ENCODE measurements at places on chromosomes 12 and 14. TPM values are rescaled to one million over a fixed set of nuclear protein-coding genes. Genes with fewer than 3 reads are reported as not detected.
A peak's percentile ranks its signal among the peaks of the same experiment; 100 is the strongest.

SELPLG gene
- 0.42 TPM for total RNA-seq

PACS2 gene
- total RNA-seq: 114 TPM

PZP gene
- not detected for total RNA-seq

KITLG gene
- total RNA-seq: 12.9 TPM

PPM1H gene
- total RNA-seq: 20.3 TPM

TAMALIN gene
- total RNA-seq: 5.1 TPM

PPP2R5E gene
- total RNA-seq: 21.6 TPM

ERC1 gene
- 16.4 TPM for total RNA-seq

DHRS2 gene
- 5.8 TPM for total RNA-seq

OASL gene
- total RNA-seq: 1.4 TPM

GRCh38 chr14:21203470-21204166, 47.8 kb upstream of the OR5AU1 start:
- DNase-seq: no peak

GRCh38 chr12:116159175-116159574, 118.3 kb downstream of the MED13L start:
- DNase-seq: no peak

GRCh38 chr14:101853455-101854018, 92.0 kb downstream of the PPP2R5C start:
- DNase-seq: no peak

GRCh38 chr12:102169922-102170621, 27.6 kb downstream of the PMCH start:
- no peak for DNase-seq

DNA sequence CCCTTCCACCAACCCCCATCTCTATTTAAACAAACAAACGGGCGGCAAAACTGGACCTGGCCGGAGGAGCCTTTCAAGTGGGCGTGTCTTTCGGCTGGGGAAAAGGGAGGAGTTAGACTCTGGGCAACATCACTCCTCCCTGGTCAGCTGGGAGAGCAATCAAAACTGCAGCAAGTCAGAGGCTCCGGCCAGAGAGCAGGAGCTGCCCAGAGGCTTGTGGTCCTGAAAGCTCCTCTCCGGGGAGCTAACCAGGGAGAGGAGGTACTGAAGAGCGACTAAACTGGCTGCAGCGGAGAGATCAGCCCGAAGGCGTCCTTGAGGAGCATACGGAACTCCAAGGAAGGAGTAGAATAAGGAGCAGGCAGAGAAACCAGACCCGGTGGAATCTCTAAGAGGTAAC, at the start of gene NEUROD4:
NEUROD4 (plus strand) TSS at position 191 of the 400 bp plus-strand sequence. CDS start 6,466 bp downstream, outside the sequence.
- peak; percentile 39 for DNase-seq

GRCh38 chr12:48767047-48767446, 21.8 kb downstream of the ADCY6 start:
- no peak for DNase-seq

- DNase-seq: no peak
Observed at GRCh38 chr12:6202304-6202703, 2.1 kb downstream of the CD9 start.

GRCh38 chr12:97016163-97016562, 109.1 kb downstream of the NEDD1 start:
- DNase-seq: no peak

GRCh38 chr14:63759456-63759855, 31.6 kb upstream of the SGPP1 start:
- no peak for DNase-seq

GRCh38 chr14:99350751-99351150, 78.8 kb upstream of the BCL11B start:
- DNase-seq: no peak

- DNase-seq: no peak
Observed at GRCh38 chr14:84670796-84671195, 859.1 kb upstream of the FLRT2 start.

GRCh38 chr12:86122846-86123468, 133.2 kb downstream of the MGAT4C start:
- DNase-seq: no peak

GRCh38 chr12:119803381-119803791, 73.7 kb downstream of the CIT start:
- no peak for DNase-seq

DNA sequence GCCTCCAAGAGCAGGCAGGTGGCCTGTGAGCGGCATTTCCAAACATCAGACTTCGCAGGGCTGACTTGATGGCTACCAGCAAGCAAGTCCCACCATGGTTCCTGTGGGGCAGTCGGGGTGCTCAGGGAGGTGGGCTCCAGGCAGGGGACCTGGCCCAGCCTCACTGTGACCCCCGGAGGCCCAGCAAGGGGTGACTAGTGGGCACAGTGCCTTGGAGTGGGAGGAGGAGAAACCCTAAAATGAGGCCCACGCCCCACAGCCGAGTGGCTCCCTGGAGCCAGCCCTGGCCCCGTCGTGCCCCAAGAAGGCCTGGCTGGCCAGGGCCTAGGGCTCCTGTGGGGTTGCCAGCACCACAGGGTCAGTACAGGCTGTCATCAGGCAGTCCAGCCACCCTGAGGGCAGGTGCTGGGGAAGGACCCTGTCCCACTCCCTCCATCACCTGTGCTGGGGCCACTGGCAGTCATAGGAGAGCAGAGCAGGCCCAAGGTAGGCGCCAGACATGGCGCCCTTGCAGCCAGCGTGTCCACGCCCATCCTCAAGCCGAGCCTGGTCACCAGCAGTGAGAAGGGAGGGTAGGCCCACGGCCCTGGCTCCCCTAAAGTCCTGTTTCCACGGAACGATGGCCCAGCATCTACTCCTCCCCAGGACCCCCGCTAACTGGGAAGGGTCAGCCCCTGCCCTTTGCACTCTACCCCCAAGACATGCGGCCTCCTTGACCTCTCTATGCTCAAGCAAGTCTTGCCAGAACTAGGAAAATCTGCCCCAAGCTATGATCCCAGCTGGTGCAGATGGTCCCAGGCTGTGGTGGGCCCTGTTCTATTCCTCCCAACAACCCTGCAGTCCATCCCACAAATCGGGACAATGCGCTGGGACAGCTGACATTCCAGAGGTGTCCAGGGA, 144.2 kb upstream of the C14orf180 start:
- DNase-seq: no peak

- DNase-seq: no peak
Observed at GRCh38 chr14:71430678-71431376, 501.4 kb upstream of the RGS6 start.

GRCh38 chr14:43853541-43853940, 653.5 kb downstream of the FSCB start:
- no peak for DNase-seq

GRCh38 chr12:42444192-42444943, 118.4 kb downstream of the PPHLN1 start:
- no peak for DNase-seq

DNA sequence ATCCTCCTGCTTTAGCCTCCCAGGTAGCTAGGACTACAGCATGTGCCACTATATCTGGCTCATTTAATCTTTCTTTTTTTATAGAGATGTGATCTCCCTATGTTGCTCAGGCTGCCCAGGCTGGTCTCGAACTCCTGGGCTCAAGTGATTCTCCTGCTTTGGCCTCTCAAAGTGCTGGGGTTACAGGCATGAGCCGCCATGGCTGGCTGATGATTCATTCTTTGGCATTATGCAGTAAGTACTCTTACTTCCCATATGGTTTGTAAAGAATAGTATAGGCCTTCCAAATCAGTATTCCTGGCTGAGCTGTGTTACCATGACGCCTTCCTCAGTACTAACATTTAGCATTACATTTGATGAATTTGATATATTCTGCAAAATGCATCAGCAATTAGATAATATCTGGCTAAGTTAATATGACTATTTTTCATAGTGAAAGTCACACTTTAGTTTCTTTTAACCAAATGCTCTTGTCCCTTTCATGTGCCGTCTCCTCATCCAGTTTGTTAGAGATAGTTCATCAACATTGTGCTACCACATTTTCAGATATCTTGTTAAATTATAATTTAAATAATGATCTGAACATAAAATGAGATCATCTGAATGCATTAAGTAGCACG, 3.2 kb upstream of the MIA2 start:
- DNase-seq: no peak

DNA sequence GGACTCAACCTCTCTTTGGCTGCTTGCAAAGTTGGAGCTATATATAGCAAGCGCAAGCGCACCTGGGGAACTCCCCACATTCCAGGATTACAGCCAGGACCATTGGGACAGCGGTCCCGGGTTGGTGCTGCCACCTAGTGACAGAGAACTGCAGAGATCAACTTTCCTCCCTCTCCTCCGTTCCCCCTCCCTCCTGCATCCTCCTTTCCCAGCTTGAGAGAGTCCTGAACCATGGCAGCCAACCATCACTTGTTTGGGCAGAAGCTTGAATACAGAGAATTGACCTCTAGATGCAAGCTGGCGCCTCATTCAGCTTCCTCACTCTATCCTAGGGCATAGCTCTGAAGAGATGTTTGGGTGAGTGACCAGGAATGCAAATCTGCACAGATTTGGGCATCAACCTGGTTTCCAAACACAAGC, 17.4 kb upstream of the FLVCR2 start:
- peak; percentile 53 for DNase-seq

GRCh38 chr12:41846718-41847117, 298.0 kb downstream of the GXYLT1 start:
- DNase-seq: no peak

DNA sequence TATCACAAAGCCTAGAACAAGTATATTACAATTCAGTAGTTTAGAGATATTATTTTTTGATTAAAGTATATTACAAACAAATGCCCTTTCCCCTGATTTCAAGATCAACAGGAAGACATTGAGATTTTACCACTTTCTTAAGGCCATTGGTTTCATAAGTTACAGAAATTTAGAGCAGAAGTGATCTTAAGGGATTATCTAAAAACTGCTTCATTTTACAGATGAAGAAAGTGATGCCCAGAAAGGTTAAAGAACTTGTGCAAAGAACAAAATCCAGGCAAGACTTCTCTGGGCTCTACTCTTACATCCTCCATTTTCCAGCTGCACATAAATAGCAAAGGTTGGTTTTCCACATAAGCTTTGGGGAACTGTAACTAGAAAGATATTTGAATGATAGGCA, 87.5 kb downstream of the DUSP6 start:
- DNase-seq: no peak

- no peak for DNase-seq
Observed at GRCh38 chr12:2170376-2170775, 117.6 kb downstream of the CACNA1C start.

GRCh38 chr14:36320897-36321381, 502 bp upstream of the MBIP start:
- no peak for DNase-seq

DNA sequence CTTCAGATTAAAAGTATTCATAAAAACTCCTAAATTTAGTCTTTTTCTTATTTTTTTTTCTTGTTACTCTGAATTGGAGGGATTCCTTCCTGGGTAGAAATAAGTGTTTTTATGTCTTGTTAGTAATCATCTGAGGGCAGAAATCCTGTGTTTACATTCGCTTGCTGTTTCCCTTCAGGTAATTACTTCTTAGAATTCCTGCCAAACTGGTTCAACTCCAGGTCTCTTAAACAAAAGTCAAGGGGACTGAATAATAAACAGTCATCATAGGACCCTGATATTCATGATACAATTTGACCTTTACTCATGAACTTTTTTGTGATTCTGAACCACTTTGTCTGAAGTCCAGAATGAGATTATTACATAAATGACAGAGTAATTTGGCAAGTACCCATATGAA, 843.9 kb downstream of the FLRT2 start:
- no peak for DNase-seq

DNA sequence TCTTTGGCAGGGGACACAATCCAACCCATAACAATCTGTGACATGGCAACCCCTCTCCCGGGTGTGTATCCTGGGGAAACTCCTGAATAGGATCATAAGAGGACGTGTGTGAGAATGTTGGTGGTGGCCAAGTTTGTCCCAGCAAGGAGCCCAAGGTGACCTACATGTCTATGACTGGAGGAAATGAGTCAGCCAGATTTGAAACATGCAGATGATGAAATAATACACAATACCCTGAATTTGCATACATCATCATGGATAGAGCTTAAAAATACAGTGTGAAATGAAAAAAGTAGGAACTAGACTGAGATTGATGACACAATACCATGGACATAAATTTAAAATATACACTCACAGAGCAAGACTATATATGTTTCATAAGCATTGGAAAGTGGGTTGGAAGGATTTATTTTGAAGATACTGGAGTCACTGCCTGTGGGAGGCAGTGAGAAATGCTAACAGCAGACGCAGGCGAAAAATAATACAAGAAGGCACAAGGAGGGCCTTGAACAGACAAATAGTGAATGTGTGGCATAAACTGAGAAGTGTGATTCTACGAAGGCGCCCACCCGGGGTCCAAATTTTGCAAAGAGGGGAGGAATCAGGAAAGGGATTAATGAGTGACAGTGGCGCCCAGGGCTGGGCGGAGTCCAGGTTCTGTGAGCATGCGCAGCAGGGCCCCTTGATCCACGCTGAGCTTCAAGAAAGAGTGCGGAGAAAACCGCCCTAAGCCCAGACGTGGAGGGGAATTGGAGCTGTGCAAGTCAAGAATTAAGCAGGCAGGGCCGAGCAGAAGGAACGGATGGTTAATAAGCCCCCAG, 7.0 kb upstream of the MAP1LC3B2 start:
- DNase-seq: no peak

GRCh38 chr12:39355841-39356240, 87.1 kb downstream of the KIF21A start:
- no peak for DNase-seq

GRCh38 chr12:19397534-19397933, 41.8 kb upstream of the AEBP2 start:
- no peak for DNase-seq

DNA sequence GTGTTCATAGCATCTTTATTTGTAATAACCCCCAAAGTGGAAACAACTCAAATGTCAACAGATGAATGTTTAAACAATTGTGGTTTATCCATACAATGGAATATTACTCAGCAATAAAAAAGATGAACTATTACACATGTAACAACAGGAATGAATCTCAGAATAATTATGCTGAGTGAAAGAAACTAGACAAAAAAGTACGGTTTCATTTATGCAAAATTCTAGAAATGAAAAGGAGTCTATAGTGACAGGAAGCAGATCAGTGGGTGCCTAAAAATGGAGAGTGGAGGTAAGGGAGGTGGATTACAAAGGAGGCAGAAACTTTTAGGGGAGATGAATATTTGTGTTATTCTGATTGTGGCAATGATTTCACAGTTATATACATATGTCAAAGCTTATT, 4.8 kb downstream of the PRKCH start:
- no peak for DNase-seq

All from kidney epithelial cell (primary cell).